Stimulated activated CD4-positive, alpha-beta T cell treated with anti-CD3 and anti-CD28 coated beads, Interleukin-15, amount 100 ng/mL, for 48 hours (primary cell): ENCODE measurements at places on chromosomes 11 and 22.

- DNase-seq, result no peak
Measured at GRCh38 chr11:78160557-78160956, 21.1 kb upstream of the ALG8 start.

DNA sequence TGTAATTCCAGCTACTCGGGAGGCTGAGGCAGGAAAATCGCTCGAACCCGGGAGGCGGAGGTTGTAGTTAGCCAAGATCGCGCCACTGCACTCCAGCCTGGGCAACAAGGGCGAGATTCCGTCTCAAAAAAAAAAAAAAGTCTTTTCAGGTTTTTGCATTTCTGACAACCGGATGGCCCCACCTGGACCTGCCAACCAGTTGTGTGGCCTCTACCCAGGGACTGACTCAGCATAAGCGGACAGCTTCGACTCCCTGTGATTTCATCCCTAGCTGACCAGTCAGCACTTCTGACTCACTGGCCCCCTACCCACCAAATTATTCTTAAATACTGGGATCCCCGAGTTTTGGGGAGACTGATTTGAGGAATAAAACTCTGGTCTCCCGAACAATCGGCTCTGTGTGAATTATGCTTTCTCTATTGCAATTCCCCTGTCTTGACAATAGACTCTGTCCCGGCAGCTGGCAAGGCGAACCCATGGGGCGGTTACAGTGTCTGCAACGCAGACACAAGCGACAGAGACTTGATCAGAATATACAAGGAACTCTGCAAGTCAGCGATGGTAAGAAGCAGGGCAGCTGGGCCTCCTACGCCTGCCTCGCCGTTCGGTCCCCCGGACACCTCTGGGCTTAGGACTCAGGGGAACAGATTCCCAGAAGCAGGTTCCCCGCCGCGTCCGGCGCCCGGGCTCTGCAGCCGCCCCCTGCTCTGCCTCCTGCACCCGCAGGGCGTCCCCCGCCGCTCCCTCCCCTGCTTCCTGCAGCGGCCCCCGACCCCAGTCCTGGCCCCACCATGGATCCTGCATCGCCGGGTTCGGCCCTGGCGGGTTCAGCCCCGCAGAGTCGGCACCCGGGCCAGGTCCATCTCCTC lies 741 bp upstream of the TALDO1 start:
- DNase-seq, result no peak

DNA sequence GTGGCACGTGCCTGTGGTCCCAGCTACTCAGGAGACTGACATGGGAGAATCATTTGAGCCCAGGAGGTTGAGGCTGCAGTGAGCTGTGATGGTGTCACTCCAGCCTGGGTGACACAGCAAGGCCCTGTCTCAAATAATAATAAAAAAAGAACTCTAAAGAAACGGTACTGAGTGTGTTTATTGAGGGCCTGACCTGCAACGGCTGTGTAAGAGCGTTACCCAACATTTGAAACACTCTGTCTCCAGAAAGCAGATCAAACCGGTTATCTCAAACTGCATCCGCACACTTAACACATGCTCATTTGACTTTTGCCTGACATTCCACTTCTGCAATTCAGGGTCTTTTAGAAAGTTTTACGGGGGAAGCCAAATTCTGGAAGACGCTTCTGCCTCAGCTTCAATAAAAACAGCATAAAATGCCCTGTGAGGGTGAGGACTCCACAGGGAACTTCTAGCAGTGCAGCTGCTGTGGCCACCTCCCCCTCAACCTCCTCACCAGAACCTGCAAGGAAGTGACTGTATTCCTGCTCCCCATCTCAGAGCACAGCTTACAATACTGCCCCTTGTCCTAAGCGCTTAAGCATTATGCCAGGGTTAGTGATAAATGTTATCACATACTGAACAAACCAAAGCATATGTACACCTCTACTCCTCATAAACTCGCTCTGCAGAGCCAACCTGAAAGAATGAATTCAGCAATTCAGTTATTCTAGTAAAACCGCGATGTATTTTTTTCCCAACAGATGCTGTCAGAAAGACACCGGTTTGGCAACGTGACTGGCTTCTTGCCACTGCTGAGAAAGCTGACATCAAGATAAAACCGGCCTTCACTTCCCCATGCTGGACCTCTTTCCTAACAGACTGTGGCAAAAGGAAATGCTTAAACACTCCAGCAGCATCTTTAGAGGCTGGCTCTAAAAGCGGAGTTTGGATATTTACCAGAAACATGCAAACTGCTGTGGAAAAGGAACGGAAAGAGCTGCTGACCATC lies 52.2 kb downstream of the PRDM10 start:
- no peak for DNase-seq

GRCh38 chr11:81963018-81963417 lies 770.6 kb downstream of the FAM181B start:
- DNase-seq, result no peak

GRCh38 chr22:49066619-49067018 lies 761.1 kb downstream of the BRD1 start:
- no peak for DNase-seq

DNA sequence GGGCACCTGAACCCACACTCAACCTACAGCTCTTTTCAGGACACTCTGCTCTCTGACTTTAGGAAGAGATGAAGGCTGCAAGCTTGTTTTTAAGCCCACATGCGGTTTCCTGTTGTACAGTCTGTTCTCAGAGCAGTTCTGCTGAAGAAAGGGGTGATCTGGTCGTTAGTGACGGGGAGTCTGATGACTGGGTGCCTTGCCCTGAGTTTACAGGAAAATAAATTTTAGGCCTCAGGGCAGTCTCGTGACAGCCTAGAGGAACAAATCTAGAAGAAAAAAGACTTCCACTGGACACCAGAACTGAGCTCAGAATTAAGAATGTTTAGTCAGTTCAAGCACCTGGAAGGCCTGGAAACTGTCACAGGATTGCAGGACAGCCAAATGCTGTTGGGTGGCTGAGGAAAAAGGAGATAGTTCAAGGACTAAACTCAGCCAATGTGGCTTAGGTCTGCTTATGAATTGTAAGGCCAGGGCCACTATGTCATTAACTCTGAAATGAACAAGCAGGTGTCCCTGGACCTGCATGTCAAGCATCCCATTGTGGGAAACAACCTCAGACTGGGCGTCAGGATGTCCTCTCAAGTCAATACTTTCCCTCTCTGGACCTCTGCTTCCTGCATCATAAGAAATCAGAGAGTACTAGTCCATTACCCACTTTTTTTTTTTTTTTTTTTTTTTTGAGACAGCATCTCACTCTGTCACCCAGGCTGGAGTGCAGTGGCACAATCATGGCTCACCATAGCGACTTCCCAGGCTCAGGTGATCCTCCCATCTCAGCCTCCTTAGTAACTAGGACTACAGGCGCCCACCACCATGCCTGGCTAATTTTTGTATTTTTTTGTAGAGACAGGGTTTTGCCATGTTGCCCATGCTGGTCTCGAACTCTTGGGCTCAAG lies 5.7 kb downstream of the PIK3IP1 start:
- peak; percentile 45 for DNase-seq

DNA sequence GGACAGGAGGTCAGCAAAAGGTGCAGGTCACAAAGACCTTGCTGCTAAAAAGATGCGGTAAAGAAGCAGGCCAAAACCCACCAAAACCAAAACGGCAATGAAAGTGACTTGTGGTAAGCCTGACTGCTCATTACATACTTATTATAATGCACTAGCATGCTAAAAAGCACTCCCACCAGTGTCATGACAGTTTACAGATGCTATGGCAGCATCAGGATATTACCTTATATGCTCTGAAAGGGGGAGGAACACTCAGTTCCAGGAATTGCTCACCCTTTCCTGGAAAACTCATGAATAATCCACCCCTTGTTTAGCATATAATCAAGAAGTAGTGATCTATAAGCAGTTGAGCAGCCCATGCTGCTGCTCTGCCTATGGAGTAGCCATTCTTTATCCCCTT lies 45.2 kb upstream of the SLC5A12 start:
- no peak for DNase-seq

DNA sequence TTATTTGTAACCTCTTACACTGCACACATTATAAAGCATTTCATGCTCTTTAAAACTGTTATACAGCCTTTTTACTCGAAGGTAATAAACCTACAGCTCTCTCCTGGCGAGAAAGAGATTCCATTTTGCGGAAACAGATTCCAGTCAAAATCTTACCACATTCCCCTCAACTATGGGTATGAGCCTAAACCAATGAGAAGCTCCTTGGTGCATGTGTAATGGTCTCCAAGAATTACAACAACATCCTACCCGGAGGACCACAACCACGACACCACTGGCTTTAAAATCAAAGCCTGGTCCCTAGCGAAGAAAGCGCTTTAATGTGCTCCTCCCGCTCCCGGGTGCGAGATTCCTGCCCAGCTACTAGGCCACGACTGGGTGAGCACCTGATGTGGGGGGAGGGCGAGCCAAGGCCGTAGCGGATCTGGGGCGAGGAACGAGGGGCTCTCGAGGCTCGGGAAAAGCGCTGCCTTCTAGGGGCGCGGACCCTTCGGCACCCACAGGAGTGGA lies 821 bp downstream of the CELF1 start:
- no peak for DNase-seq

- DNase-seq, result no peak
Measured at GRCh38 chr22:32649515-32650200, 151.8 kb upstream of the TIMP3 start.

DNA sequence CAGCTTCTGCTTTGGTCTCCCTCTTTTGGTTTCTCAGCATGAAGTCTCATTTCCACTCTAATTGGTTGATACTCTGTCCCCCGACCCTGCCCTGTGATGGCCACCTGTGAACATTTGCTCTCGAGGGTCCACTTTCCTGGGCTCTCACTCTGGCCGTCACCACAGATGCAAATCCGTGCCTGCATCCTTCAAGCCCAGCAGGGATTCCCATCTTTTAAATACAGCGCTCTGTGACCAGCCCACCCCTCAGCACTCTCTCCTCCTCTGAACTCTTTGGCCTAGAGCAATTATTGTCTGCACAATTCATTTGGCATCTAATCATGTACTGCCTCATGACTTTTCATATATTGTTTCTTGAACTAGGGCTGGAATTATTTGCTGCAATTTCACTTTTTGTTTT lies 26.0 kb downstream of the PKNOX2 start:
- no peak for DNase-seq

DNA sequence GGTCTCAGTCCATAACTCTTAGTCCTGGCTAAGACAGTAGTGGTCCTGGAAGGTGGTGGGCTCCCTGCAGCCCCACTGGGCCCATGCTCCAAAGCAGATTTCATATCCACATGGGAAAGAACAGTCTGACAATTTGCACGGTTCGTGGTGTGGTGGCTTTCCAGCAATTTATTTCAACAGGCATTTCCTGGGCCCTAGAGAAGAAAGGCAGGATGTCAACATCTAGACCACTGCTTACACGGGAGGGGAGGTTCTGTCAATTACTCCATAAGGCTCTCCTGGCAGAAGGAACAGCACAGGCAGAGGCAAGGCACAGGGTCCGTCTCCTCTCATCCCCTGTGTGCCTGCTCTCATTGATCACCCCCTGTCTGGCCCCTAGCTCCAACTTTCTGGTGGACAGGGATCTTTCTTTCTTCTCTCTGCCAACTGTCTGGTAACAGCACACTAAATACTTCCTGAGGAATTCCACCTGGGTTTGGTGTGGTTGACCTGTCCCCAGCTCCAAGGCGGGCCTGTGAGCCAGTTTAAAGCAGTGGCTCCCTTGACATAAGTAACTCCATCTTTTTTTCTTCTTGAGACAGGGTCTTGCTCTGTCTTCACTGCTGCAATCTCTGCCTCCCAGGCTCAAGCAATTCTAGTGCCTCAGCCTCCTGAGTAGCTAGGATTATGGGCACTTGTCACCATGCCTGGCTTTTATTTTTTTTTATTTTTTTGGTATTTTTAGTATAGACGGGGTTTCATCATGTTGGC lies 5.1 kb upstream of the A4GALT start:
- no peak for DNase-seq

DNA sequence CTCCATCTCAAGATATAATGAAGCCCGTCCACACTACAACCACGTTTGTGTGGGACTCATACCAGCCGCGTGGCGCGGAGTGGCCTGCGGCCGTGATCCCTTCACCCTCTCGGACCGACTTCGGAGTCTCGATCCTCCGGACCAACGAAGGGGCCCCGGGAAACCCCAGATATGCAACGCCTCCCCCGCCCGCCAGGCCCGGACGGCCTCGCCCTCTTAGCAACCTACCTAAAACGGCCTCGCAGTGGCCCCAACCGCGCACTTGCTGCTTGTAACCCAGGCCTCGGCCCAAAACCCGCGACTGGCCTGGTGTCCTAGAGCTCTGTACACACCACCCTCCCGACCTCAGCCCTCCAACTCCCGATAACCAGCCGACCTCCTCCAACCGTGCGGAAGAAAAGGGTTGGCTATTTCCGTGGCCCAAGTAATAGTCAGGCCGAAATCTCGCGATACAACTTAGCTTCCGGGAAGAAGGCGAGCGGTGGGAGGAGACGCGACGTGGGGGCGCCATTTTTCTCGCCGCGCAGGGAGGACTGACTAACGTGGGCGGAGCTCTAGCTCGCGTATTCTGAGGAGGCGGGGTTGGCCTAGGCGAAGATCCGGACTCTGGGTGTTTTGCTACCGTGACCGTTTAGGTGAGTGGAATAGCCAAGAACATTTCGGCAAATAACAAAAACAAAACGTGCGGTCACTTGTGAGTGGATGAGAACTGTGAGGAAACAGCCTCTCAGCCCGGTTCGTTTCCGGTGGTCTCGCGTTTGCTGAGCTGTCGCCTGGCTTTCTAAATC lies at the start of the genes C11orf54 and TAF1D:
Gene C11orf54, plus strand, starts transcription at position 579 of the 788 bp plus-strand sequence. CDS start 5,722 bp downstream, outside the sequence.
Gene TAF1D, minus strand, starts transcription at position 402 of the 788 bp plus-strand sequence. CDS start 2,191 bp downstream, outside the sequence.
- peak; percentile 95 for DNase-seq

GRCh38 chr22:29216011-29216872 lies 10.5 kb downstream of the EMID1 start:
- DNase-seq, result no peak

- DNase-seq, result no peak
Measured at GRCh38 chr11:117441146-117441975, 113.7 kb downstream of the CEP164 start.

- DNase-seq, result no peak
Measured at GRCh38 chr11:30447058-30447640, 124.2 kb downstream of the ARL14EP start.

DNA sequence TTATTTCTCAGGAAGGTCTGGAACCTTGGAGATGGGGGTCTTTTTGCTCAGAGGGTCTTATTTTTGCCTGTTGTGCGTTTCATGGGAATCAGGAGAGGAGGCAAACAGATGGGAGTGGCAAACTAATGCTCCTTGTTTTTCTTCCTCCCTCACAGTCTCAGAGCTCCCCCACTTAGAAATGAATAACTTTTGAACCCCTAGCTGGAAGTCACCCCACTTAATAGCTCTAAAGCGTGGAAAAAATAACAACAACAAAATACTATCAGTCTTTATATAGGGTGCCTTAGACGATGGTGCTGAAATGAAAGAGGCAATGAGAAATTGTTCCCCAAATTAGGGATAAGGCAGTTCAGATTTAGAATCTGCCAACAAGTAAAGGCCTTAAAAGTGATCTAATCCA lies 76.8 kb upstream of the BDNF start:
- no peak for DNase-seq

- no peak for DNase-seq
Measured at GRCh38 chr22:22099194-22099486, 116.6 kb upstream of the TOP3B start.
